SW 1271 (cell line): ENCODE measurements at places on chromosomes 6 and 20.
A peak's percentile ranks its signal among the peaks of the same experiment; 100 is the strongest.

DNA sequence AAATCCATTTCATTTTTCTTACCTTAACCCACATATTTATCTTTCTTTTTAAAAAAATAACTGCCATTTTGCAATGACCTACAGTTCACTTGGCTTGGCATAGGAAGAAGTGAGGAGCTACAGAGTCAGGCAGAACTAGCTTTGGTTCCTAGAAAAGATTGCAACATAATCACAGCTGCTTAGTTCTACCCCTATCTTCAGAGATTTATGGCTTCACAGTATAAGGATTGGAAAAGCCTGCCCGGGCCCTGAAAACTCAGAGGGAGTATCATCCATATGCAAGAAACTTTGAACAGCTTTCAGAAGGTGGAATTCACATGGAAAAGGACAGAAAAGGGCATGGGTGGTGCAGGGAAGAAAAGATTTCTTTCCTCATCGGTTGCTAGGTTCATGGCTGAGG lies 774.3 kb upstream of the CHD6 start:
- DNase-seq = no peak

DNA sequence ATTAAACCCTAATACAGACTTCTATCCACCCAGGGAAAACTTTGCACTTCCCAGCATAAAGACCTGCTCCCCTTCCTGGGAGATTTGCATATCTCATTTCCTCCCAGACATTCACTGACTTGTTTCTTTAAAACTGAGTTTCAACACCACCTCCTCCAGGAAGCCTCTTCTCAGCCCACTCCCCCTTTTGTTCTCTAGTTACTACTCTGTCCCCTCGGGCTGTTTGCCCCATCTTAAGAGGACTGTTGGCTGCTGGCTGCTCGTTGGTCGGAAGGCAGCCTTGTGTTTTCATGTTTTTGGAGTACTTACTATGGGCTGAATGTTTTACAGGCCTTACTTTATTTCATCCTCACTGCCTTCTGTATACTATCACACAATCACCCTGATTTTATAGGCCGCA lies 6.6 kb downstream of the ARHGAP40 start:
- DNase-seq = no peak

GRCh38 chr6:114216789-114217467 lies 125.9 kb downstream of the HS3ST5 start:
- no peak for DNase-seq

- no peak for DNase-seq
Measured at GRCh38 chr6:90249458-90249857, 47.2 kb downstream of the BACH2 start.

- DNase-seq = no peak
Measured at GRCh38 chr6:54282186-54282585, 26.1 kb upstream of the TINAG start.

DNA sequence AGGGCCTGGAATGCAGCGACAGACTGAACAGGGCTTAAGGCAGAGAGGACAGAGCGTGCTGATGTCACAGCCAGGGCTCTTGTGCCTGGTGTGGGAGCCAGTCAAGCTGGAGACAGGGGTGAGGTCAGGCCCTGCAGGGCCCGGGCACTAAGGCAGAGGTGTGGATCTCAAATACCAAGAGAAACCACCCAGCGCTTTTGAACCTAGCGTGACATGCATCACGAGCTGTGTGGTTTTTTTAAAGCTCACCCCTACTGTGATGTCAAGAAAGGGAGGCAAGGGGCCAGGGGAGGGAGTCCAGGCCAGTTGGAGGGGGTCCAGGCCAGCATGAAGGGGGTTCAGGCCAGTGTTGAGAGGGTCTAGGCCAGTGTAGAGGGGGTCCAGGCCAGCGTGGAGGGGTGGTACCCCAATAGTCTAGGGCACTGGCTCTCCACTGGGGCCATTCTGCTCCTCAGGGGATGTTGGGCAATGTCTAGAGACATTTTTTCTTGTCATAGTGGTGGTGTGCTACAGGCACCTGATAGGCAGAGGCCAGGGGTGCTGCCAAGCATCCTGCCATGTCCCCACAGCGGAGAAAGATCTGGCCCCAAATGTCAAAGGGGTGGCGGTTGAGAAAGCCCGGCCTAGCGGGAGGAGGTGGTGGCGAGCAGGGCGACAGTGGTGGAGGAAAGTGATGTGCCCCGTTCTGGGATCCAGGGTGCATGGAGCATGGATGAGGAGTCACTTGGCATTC lies 42.6 kb downstream of the RBM38 start:
- no peak for DNase-seq

DNA sequence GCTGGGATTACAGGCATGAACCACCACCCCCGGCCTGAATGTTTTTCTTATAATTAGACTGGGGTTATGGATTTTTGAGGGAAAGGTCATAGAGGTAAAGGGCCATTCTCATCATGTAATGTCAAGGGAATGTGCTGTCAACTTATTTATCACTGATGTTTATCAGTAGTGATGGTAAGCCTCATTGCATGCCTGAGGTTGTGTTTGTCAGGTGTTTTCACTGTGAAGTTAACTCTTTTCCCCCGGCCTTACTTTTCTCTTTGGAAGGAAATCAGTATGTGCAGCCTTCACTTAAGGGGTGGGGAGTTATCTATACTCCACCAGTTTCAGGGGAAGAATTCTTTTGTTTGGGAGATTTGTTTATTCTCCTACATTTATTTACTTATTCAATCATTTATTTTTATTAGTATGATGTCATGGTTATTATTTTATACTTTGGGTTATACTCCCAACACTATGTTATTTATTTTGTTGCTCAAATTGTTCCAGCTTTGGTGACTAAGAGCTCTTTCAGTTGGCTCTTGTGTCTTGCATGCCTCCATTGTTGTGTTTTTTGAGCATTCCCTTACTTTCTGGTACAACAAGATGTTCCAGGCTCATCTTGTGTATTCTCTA lies 2.8 kb upstream of the SLC17A5 start:
- DNase-seq = no peak

GRCh38 chr6:158437571-158437970 lies 122.3 kb upstream of the TMEM181 start:
- DNase-seq = no peak

- DNase-seq = no peak
Measured at GRCh38 chr6:40965046-40965445, 74.0 kb downstream of the UNC5CL start.

DNA sequence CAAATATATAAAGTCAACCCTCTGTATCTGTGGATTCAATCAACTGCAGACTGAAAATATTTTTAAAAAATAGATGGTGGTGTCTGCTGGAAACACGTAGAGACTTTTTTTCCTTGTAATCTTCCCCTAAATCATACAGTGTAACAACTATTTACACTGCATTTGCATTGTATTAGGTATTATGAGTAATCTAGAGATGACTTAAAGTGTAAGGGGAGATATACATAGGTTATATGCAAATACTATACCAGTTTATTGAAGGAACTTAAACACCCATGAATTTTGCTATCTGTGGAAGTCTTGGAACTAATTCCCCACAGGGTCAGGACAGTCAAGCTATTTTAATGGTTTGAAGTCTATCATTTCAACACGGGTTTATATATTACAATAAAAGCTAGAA lies 10.2 kb downstream of the HDAC2 start:
- no peak for DNase-seq

- DNase-seq = no peak
Measured at GRCh38 chr6:116563830-116564229, 7.5 kb upstream of the RWDD1 start.

- DNase-seq = no peak
Measured at GRCh38 chr6:33693186-33694105, 18.1 kb downstream of the UQCC2 start.

DNA sequence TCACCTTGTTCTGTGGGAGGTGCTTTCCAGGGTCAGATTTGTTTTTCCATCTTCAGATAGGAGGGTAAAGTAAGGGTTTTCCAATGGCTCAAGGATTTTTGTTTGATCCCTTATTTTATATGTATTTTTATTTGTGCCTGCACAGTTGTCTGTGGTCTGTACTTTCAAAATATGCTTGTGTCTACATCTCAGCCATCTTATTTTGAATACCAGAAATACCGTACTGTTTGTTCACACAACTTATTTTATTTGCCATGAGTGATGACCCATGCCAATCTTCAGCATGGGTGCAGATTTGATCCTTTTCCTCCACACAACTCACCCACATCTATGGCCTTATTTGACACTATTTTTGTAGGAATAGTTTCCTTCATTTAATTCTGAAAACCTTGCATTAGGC lies 72.2 kb upstream of the PTCHD4 start:
- no peak for DNase-seq

- no peak for DNase-seq
Measured at GRCh38 chr20:38092915-38093314, 59.4 kb downstream of the RPRD1B start.

- no peak for DNase-seq
Measured at GRCh38 chr6:43256670-43257366, 13.5 kb downstream of the TTBK1 start.

DNA sequence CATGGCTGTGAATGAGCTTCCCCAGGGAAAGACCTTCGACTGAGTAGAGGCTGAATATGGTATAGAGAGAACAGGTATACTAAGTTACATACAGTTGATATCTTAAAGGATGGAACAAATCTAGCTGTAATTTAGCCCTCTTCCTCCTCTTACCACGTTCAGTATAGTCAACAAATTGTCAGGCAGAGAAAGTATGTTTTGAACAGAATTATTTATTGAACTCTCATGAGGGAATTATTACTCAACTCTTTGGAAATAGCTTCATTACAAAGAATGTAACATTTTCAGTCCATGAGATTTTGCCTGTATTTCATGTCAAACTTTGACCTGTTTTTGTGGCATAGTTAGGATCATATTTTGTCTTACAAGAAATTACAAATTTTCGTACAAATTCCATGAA lies 63.0 kb downstream of the SH3BGRL2 start:
- no peak for DNase-seq

GRCh38 chr6:5351552-5352210 lies 90.4 kb downstream of the FARS2 start:
- DNase-seq = no peak

DNA sequence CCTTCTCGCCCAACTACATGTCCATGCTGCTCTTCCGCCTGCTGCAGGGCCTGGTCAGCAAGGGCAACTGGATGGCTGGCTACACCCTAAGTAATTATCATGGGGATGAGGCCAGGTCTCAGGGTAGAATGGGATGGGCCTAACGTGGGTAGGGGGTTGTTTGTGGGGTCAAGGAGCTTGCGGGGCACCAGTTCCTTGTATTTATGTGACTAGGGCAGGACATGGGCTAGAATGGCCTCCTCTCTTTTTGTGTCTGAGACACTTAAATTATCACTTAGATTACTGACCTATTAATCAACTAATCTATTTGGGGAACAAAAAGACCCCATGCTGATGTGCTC lies 10.7 kb downstream of the SLC22A1 start:
- DNase-seq = no peak

DNA sequence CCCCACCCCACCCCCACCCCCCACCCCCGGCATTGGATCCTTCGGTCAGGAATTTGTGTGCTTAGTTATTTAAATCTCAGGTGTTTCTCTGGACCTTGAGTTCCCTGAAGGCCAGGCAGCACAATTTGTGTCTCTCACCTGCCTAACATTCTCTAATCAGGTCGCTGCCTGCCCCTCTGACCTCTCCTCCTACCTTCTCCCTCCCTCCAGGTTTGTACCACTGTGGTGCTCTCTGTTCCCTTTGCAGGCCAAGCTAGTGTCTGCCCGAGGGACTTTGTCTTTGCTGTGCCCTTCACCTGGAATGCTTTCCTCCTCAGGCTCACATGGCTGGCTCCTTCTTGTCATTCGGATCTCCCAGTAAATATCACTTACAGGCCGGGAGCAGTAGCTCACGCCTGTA lies 131.4 kb upstream of the SLC2A12 start:
- no peak for DNase-seq

GRCh38 chr20:2742934-2743559 lies 50.5 kb downstream of the EBF4 start:
- DNase-seq = peak; percentile 8

- no peak for DNase-seq
Measured at GRCh38 chr6:9121549-9121948, 686.2 kb upstream of the SLC35B3 start.

DNA sequence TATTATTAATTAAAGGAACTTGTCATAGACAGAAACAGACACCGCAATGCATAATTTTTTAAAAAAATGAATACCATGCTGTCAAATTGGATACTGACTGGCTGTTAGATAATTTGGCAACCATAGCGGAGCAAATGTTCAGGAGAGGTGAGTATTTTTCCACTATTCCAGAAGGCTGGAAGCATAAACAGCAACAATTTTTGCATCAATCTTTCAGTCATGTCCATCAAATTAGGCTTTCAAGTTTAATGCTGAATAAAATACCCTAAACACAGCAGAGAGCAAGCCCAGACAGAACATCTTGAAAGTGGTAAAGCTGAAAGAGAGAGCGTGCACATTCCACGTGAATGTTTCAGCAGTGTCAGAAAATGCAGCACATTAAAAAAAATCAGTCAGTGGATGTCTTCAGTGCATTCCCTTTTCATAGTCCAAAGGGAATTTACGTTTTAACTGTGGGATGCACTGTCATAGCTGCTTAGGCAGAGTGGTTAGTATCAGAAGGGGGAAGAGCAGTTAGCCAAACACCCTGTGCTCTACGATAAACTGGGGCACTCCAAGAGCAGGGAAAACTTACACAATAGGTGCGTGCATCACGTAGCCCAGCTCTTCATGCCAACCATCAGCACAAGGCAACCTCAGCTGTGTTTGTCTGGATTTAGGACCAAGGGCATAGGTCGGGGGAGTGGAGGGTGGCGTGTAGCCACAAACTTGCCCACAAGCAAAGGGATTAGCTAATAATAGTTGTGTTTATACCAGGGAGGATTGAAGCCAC lies 116.2 kb upstream of the STMND1 start:
- no peak for DNase-seq

DNA sequence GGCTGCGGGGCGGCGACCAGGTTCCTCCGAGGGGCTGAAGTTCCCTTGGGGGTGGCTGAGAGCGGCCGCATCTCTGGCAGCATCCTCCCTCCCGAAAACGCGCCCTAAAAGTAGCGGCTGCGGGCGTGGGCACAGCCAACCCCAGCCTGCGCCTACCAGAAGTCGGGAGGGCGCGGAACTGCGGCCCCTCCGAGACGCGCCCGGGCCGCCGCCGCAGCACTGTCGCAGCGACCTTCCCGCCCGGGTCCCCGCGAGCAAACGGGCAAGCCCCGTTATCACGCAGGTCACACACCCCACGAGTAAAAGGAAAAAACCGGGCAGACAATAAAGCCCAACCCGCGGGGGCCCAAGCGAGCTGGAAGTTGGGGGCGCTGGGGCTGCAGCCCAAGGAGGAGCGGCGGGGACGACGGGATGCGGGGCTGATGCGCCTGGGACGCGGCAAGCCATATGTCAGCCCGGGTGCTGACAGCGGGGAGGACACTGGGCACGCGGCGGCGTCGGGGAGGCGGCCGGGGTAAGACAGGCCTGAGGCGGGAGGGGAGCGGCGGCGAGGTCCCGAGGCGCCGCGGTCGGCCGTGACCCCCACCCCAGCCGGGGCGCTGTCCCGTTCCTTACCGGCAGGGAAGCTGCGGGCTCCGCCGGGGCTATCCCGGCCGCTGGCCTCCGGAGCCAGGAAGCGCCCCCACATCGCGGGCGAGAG lies 659 bp downstream of the CEP85L start:
- peak; percentile 10 for DNase-seq

- no peak for DNase-seq
Measured at GRCh38 chr6:128350416-128351254, 169.8 kb downstream of the PTPRK start.

- no peak for DNase-seq
Measured at GRCh38 chr6:108988296-108988695, 106.3 kb downstream of the SESN1 start.
